Astrocyte of the spinal cord (primary cell): ENCODE measurements at places on chromosomes 6 and 20.

- peak; percentile 53 for DNase-seq
Measured at GRCh38 chr6:85436411-85436810, 13.5 kb upstream of the NT5E start.

- DNase-seq = no peak
Measured at GRCh38 chr20:21008951-21009350, 97.2 kb downstream of the LINC00237 start.

GRCh38 chr6:11609324-11610071 is 71.9 kb downstream of the TMEM170B start:
- peak; percentile 96 for DNase-seq

DNA sequence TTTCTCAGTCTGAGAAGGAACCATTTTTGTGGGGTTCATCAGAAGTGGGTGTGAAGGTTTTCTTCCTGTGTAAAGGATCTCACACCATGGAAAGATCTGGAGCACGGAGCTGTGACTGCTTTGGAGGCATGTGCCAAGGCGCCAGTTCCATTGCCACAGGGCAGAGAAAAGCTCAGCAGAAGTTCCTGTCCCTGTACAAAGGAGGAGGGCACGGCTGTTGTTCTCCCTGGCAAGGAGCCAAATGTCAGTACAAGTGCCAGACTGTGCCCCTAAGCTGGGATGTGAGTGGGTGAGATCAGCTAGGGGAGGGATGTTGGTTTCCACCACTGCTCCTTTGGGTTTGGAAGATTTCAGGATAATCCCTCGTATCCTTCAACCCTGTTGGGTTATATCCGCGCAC is 117.3 kb downstream of the CRYBG1 start:
- no peak for DNase-seq
